ENCODE measurements at places on chromosomes 2 and 18.

- no peak for DNase-seq
These were observed 28.0 kb upstream of the PPP3R1 start for GRCh38 chr2:68280348-68280747.

DNA sequence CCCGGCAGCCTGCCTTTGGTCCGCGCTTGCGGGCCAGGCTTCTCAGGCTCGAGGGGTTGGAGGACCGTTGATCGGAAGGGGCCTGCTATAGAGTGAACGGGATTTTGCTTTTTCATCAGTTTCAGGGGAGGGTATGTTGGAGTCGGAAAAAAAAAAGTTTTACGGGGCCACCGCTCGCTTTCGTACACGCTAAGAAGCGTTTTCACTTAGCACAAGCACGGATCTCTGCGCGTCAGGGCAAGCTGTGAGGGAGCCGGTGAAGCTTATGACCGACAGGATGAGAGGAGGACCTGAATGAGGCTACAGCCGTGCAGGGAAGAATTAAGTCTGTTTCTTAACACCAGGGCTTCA, 443 bp downstream of the CPSF3 start:
- no peak for DNase-seq

GRCh38 chr18:50285631-50286321, 1.7 kb downstream of the CXXC1 start:
- DNase-seq, result no peak

GRCh38 chr2:85772019-85772745, 18.4 kb downstream of the ATOH8 start:
- DNase-seq, result peak; percentile 86

DNA sequence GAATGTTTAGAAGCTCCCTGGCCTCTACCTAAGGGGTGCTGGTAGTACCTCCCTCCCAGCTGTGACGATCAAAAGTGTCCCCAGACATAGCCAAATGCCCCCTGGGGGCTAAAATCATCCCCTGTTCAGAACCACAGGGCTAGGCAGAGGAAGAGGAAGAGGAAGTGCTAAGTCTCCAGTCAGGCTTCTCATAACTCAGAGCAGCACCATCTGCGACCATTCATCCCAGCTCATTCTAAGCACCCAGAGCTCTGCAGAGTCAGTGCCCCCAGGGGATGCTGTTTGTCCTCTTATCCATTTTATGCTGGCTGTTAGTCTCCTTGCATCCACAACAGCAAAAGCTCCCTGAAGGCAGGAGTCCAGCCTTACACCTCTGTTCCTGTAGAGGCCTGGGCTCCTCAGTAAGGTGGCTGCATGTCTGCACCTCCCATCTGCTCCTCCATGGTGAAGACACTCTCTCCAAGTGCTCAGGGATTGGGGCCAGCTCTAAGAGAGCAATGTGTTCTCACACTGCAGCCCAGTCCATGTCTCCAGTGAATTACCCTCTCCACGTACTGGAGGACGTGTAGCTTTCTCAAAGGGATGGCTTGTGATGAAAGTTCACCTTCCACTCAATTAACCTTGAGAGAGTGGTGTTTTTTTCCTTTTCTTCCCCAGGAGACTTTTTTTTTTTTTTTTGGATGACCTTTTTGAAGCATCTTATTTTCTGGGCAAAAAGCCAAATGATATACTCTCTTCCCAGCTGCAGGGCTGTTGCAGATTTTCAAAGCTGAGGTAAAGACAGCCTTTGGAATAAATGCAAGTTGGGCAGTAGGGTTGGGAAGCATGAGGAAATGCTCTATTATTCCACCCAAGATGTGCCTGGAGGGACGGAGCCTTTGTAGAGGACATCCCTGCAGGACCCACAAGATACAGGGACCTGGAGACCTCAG, 158.9 kb upstream of the SLC14A2 start:
- DNase-seq, result no peak

DNA sequence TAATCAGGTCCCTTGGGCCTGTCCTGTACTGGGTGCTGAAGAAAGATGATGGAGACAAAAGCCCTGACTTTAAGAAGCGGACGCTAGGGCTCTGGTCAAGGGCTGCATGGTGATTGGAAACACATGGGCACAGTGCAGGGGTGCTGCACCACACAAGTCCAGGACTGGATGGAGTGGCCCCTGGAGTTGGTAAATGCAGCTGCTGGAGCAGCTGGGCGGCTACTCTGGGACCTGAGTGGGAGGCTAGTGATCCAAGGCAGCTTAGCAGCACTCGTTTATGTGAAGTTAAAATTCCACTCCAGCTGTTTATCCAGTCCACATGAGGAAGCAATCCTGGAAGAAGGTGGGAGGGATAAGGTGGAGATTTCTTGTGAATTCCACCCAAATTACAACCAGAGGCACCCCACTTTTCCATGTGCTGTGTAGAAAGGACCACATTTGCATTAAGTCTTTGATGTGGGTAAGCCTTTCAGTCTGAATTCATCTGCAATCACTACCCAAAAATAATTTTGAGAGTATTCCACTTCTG, 24.9 kb downstream of the MERTK start:
- DNase-seq, result no peak

GRCh38 chr18:37259711-37260110, 305.9 kb downstream of the CELF4 start:
- DNase-seq, result no peak

DNA sequence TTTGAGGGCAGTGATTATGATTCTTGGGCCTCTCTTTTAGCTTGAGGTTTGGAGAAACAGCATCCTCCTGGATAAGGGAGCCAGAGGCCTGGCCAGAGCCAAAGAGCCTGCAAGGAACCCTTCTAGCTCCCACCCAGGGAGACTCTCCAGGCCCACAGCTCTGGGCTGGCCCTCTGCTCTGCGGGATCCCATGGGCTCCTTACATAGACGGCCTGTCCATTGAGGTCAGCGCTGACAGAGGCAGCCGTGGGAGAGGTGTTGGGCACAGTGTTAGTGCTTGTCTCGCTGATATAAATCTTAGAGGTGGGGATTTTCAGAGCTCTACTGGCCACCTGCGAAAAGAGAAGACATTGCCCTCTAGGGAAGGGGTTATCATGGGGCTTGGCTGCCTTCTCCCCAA, 67.2 kb downstream of the XDH start:
- DNase-seq, result no peak

- DNase-seq, result no peak
These were observed 61.9 kb upstream of the SLC39A10 start for GRCh38 chr2:195594919-195595694.

GRCh38 chr2:241000831-241001321, 2.5 kb downstream of the SNED1 start:
- no peak for DNase-seq

DNA sequence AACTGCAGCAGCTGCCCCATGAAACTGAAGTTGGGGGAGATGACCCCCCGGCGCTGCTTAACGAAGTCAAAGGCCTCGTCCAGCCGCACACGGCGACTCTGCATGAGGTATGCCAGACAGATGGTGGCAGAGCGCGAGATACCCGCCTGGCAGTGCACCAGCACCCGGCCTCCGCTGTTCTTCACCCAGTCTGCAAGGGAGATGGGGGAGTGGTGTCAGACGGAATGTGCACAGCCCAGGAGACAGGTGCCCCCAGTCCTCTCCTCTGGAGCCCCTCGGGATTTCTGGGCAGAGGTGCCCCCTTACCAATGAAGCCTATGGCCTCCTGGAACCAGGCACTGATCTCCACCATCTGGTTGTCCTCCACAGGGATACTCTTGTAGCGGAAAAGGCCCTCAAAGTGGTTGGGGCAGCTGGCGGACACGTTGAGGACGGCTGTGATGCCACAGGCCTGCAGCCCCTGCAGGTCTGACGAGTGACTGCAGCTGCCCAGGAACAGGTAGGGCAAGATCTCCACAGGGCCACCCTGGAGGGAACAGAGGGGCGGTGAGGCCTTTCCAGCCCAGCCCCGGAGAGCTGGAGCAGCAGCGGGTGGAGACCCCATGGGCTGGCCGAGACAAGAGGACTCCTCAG, 1.3 kb downstream of the DUSP2 start:
- no peak for DNase-seq

GRCh38 chr2:170394641-170395387, 216.9 kb downstream of the MYO3B start:
- DNase-seq, result no peak

- DNase-seq, result no peak
These were observed 1.9 kb upstream of the SPOPL start for GRCh38 chr2:138499684-138500083.

DNA sequence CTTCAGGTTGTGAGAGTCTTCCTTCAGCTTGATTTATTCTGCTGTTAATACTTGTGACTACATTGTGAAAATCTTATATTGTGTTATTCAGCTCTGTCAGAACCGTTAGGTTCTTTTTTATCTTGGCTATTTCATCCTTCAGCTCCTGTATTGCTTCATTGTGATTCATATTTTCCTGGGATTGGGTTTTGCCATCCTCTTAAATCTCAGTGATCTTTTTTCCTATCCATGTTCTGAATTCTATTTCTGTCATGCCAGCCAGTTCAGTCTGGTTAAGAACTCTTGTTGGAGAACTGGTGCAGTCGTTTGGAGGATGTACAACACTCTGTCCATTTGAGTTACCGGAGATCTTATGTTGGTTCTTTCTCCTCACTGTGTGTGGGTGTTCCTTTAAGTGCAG, 19.1 kb downstream of the MSTN start:
- DNase-seq, result no peak

GRCh38 chr18:35582899-35583558, 1.5 kb downstream of the GALNT1 start:
- peak; percentile 46 for DNase-seq

- no peak for DNase-seq
These were observed 43.6 kb downstream of the KCNG3 start for GRCh38 chr2:42450136-42450535.

- no peak for DNase-seq
These were observed 114.1 kb downstream of the BCL11A start for GRCh38 chr2:60439219-60439974.

DNA sequence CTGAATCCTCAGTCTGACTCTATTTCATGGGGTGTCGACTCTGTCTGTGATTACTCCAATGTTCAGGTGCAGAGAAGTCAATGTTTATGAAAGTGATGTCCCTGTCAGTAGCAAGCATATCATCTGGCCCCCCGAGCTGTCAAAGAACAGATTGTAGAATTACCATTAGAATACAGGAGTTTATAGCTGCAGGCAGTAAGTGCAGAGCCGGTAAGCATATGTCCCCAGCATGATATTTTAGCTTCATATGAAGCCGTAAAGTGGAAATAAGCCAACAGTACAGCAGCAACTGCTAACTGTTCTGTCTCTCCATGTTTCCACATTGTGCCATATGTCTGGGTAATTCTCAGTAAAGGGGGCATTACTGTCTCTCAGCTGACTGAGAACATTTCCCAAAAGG, 541.8 kb downstream of the SOX11 start:
- no peak for DNase-seq

DNA sequence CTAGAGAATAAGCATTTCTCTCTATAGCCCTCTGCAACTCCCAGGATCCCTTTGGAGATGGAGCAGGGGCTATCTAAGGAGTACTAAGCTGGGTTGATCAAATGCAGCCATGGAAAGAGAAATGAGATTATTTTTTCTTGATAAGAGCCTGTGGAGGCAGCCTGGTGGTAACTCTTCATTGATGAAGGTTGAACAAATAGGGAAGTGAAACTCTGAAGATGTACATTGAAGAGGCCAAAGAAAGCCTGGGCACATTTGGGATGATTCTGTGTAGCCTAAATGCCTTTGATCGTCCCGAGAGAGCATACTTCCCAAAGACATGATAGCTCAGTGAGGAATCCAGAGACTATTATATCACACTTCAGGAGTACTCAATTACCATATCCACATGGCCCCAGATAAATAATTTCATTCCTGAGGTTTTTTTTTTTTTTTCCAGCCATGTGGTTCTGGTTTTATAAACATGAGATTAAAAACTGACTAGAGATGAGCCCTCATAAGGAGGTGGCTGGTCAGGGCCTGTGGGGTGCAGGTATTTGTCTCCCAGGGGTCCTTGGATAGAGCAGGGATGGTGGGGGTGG, 192.5 kb downstream of the TPGS2 start:
- DNase-seq, result no peak

DNA sequence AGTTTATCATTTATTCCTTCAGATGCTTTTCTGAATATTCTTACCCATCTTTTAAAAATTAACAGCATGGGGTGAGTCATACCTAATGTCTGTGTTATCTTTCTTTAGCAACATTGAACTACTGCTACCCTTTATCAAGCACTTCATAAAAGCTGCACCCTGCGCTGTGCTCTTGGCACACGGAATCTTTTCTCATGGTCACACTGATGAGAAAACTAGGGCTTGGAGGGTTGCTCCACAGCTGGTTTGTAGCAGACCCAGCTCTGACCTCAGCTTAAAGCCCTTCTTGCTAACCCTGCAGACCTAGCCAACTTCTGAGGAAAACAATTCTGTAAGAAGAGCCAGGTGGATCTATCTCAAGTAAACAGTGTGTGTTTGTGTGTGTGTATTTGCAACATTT, 106.3 kb downstream of the RNF144A start:
- no peak for DNase-seq
